Panc1 (cell line): ENCODE measurements at places on chromosomes 1 and 21. TPM values are rescaled to one million over a fixed set of nuclear protein-coding genes. Genes with fewer than 3 reads are reported as not detected.

The DNM3 gene
- 0.46 TPM for total RNA-seq

DNA sequence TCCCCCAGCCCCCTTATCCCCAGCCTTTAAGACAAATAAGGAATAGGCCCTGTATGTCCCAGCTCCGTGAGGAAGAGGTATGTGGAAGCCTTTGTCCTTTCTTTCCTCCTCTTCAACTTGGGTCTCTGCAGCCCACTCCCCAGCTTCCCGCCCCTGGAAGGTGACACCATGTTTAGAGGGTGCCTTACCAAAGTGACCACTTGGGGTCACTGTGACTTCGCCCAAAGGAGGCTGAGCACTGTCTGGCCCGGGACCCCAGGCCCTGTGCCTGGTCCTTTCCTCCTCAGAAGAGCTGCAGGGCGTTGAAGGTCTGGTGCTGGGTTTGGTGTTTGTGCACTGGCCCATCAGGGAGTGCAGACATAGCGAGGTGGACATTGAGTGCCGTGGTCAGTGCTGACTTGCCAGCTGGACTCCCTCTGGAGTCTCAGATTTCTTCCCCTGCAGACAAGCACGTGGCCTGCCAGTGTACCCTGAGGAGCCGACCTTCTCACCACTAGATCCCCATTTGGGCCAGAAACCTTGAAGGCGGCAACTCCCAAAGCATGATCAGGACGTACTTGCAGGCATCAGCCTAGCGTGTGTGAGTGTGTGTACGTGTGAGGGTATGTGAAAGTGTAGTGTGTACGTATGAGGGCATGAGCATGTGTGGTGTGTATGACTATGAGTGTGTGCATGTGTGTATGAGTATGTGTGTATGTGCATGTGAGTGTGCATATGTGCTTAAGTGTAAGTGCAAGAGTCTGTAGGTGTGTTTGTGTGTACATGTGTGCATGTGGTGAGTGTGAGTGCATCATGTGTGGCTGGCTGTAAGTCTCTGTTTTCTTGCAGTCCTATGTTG lies 181.4 kb upstream of the KIAA0040 start:
- no peaks in the 10 kb centered on the region for H3K4me1 ChIP-seq
- H3K27me3 ChIP-seq = no peaks in the 10 kb centered on the region
- H3K4me3 ChIP-seq = no peak overlapping the region

DNA sequence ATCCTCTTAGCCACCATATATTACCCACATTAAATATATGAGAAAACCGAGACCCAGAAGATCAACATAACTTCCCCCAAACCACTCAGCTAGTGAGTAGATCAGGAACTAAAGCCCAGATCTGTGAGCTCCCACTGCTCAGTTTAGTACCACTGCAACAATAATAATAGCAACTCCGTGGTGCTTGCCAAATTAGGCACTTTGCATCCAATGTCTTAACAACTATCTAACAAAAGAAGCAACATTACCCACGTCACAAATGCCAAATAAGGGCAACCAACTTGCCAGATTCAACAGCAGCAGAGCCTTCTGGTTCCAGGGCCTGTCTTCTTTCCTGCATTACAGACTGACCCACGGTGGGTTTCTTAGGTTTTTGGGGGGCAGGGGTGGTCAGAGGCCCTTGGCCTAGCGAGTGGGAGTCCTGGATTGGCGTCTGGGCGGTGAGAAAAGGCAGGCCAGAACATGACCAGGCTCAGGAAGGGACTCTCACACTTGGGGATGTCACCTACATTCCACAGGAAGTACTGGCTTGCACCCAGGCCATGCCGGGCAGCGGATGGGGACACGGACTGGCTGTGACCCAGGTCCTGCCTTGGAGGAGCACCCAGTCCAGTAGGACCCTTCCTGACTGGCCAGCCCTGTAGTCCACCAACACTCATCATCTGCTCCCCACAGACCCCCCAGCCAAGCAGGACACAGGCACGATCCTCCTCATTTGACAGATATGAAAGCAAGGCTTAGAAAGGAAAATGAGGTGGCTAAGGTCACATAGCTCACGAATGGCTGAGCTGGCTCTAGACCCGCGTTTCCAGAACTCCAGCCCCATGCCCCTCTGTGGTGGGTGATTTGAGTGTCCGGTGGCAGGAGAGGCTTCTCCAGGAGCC lies 4.6 kb downstream of the HCRTR1 start:
- no peak overlapping the region for H3K27ac ChIP-seq
- DNase-seq = no peak
- H3K36me3 ChIP-seq = no peaks in the 10 kb centered on the region

The WNT9A gene
- 26.5 TPM for total RNA-seq

- no peak overlapping the region for H3K27ac ChIP-seq
- H3K4me1 ChIP-seq = peaks cover 22% of the 10 kb centered on the region
- no peak for DNase-seq
- no peak overlapping the region for H3K4me3 ChIP-seq
- no peaks in the 10 kb centered on the region for H3K27me3 ChIP-seq
Measured at GRCh38 chr1:109272021-109272799, 10.7 kb downstream of the PSRC1 start.
